ENCODE measurements at places on chromosomes 6 and 20.

GRCh38 chr6:166703149-166703710 is 76.2 kb upstream of the RPS6KA2 start:
- no peak for DNase-seq

GRCh38 chr20:47370850-47371782 is 14.6 kb upstream of the ZMYND8 start:
- DNase-seq, result no peak

GRCh38 chr20:32179515-32179914 is 28.0 kb downstream of the PLAGL2 start:
- no peak for DNase-seq

- no peak for DNase-seq
These were observed 28.1 kb upstream of the HLA-C start for GRCh38 chr6:31299947-31300346.

- DNase-seq, result no peak
These were observed 51.6 kb downstream of the ZHX3 start for GRCh38 chr20:41265938-41266337.

GRCh38 chr20:43789593-43789992 is 62.8 kb upstream of the GTSF1L start:
- no peak for DNase-seq

DNA sequence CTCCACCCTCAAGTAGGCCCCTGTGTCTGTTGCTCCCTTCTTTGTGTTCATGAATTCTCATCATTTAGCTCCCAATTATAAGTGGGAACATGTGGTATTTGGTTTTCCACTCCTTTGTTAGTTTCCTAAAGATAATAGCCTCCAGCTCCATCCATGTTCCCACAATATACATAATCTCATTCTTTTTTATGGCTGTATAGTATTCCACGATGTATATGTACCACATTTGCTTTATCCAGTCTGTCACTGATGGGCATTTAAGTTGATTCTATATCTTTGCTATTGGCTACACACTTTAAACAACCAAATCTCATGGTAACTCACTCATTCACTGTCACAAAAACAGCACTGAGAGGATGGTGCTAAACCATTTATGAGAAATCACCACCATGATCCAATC is 35.5 kb upstream of the VGLL2 start:
- no peak for DNase-seq

- no peak for DNase-seq
These were observed 46.1 kb downstream of the HLA-F start for GRCh38 chr6:29769336-29769735.

- peak; percentile 87 for DNase-seq
These were observed at the start of gene PLCB4 for GRCh38 chr20:9068841-9069663. Gene PLCB4, plus strand, starts transcription at chr20:9069087. Its CDS starts 238,728 bp downstream, at chr20:9307815.

DNA sequence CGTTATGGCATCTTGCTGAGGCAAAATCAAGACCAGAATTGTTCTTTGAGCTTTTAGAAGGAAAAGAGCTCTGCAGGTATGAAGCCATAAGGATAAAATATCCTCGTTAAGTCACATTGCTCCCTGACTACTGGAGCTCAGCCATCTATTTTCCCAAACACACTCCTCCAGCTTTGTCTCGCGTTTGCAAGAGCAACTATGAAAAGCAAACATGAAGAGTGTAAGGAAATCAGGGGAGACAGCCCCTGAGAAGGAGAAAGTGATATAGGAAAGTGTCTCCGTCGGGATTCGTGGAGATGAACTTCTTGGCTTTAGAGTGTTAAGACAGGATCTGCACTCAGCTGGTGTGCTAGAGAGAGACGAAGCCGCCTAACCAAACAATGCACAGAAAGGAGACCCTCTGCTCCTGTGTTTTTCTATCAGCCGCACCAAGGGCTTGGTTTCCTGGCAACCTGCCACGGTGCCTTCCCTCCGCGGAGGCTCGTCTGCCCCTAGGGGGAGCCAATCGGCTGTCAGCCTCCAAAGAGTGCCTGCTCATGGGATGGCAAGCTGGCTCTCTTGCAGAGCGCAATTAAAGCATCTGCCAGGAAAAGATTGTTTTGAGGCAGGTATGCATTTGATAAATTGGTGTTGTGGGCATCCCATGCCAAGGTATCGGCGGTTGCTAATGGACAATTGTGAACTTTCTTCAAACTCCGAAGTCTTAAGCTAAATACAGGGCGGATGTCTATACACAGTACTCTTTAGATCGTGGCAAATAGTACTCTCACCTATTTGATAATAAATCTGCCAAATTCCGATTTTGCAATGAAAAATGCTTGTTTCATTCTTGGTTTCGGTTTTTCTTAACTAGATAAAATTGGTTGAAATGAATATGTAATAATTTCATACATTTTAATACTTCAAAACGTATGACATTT is 603.2 kb downstream of the RNF144B start:
- peak; percentile 66 for DNase-seq

GRCh38 chr6:54856129-54856528 is 9.6 kb downstream of the FAM83B start:
- peak; percentile 7 for DNase-seq

DNA sequence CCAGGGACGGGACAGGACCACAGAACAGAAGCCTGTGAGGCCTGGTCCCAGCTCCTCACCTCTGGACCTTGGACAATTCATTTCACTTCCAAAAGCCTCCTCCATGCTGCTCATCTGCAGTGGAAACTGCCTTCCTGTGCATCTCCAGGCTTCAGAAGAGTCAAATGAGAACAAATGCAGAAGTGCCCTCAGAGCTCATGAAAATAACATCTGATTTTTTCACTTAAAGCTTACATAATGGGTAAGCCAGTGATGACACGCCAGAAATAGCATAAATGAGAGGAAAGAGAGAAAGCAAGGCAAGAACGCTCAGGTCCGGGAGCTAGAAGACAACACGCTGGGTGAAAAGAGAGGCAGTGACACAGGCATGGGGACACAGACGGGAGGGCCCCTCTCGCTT is 7.9 kb downstream of the CNKSR3 start:
- no peak for DNase-seq

DNA sequence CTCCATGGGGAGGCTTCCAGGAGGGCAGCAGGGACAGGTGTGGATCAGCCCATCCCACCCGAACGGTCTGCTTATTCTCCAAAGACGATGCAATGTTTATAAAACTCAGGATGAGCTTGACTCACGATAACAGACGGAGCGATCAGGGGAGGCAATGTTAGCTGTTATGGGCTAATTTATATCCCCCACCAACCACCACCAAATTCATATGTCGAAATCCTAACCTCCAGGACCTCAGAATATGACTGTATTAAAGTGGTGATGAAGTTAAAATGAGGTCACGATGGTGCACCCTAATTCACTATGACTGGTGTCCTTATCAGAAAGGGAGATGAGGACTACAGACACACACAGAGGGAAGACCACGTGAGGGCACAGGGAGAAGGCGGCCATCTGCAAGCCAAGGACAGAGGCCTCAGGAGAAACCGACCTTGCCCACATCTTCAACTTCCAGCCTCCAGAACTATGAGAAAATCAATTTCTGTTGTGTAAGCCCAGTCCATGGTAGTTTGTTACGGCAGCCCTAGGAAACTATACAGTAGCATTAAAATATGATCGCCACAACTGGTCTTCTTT is 7.0 kb downstream of the ADTRP start:
- no peak for DNase-seq

- DNase-seq, result no peak
These were observed 3.1 kb downstream of the FAM210B start for GRCh38 chr20:56361900-56362299.

- no peak for DNase-seq
These were observed 40.6 kb upstream of the RSPO3 start for GRCh38 chr6:127077886-127078285.

DNA sequence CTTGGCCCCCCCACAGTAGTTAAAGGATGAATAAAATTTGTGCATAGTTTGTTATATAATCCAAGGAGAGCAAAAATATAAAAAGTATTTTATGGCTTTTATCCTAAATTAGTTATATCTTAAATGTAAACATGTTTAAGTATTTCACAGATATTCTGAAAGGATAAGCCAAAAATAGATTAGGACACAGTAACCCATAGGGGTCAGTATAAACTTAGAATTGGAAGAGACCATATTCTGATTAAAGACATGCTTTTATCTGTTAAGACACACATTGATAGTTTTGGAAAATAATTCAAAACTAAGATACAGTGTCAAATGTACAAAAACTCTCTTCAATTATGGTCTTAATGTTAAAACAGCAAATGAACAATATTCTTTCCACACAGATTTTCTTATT is 4.5 kb upstream of the SERINC1 start:
- peak; percentile 33 for DNase-seq

DNA sequence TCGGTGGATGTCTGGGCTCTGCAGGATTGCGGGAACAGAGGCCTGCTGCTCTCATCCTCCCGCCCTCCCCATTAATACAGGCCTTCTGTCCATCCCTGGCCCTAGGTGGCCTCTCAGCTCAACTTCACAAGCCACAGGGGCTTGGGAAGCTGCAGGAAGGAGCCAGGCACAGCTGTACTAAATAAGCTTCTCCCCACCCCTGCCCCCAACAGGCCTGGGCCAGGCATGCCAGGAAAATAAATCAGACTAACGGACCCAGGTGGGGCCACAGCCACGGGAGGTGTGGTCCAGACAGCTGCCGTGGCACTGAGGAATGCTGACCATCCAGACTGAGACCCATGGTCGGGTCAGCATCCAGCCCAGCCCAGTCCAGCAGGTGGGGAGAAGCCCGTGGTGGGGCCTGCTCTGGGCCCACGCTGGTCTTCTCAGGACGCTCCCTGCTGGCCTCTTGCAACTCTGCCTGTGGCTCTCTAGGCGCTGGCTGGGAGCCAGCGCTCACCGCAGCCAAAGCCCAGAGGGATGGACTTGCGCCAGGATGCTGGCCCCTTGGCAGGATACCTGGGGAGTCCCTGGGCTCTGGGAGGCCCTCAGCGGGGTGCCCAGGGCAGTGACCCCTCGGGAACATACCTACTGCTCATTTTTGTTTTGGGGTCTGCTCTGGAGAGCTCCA is 8.6 kb upstream of the YTHDF1 start:
- DNase-seq, result peak; percentile 39

DNA sequence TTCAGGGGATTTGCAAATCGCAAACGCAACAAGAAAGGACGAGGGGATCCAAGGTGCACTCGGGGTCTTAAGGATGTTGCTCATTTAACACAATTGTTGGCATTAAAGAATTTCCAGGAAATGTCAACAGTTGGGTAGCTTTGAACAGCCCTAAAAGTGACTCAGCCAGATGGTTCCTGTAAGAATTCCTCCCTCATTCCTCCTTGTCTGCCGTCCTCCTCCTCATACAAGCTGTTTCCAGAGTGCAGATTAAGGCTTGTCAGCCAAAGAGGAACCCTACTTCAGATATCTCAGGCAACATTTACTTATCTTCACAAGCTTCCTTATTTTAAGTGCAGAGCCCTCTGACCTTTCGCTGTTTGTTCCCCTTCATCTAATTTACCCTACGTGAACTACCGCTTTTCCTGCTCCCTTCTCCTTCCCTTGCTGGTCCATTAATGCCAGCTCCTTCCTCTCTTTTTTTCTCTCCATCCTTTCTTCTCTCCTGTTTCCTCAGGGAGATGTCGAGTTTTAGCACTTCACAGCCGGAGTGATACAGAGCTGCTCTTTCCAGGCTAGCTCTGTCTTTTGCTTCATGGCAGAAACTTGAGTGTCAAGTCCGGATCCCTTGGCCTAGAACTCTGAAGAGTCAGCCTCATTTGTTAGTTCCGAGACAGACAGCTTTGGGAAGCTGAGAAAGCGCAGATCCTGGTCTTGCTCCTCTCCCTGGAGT is 26.1 kb upstream of the TBC1D7 start:
- DNase-seq, result no peak

- DNase-seq, result no peak
These were observed 34.4 kb downstream of the PCNA start for GRCh38 chr20:5085380-5085779.

DNA sequence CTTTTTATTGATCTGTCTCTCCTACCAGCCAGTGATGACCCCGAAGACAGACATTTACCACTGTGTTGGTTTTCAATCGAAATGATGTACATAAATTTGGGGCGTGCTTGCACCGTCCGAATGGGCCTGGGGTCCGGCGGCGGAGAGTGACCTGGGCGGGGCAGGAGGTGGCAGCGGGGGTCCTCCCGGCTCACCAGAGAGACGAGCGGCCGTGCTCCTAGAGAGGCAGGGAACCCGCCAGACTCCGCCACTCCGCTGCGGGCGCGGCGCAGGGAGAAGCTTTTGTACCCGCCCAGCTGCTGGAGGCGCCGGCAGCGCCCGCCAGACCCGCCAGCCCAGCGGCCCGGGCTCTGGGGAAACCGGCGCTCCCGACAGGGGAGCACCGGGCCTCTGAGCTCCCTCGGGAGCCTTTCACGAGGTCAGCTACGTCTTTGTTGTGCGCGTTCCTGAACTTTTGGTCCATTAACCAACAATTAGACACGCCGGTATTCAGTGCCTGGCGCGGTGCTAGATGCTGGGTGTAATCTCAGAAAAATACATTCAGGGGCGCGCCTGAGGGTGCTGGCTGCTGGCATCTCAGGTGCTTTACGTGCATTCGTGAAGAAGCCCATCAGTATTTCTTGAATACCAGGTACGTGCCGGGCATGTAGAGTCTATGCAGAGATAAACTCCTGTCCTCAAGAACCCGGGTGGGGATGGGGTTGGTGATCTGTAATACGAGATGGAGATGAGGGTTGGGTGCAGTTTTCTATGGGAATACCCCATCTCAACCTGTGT is at the start of gene PGBD1:
Gene PGBD1 (plus strand): TSS at position 285 of the 777 bp plus-strand sequence. CDS start 2,242 bp downstream, outside the sequence.
- DNase-seq, result peak; percentile 79

GRCh38 chr6:138099832-138100231 is 7.4 kb downstream of the PERP start:
- no peak for DNase-seq

DNA sequence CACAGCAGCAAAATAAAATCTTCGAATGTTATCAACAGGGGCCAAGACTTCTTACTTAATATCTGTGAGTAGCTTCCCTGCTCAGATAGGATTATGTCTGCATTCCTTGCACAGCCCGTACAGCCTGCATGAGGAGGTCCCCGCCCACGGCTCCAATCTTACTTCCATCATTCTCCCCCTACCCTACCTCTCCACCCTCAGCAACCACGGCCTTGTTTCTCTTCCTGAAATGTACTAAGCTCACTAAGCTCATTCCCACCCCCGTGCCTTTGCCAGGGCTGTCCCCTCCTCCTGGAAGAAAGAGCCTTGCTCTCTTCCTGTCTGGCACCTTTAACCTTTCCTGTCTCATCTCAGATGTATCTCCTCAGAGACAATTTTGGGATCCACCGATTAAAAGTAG is 120.4 kb downstream of the BCAS1 start:
- DNase-seq, result no peak

DNA sequence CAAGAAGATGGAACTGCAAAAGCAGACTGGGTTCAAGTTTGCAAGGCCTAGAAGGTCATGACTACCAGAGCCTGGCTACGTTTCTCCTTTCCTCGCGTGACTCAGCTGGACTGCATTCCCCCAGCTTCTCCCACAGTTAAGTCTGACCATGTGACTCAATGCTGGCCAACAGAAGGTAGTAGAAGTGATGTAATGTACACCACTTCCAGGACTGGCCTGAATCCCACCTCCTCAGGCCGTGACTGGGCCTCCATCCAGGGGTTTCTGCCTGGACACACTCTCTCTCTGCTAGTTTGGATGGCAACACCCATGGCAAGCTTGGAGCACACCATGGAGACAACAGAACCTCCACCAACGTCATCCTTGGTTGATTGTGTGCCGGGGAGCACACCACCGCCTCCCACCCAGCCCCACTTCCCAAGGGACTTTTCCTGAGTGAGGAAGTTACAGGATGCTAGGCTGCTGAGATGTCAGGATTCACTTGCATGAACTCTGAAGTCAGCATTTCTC is 112.0 kb upstream of the CDYL start:
- no peak for DNase-seq

All from NCI-H2081 (cell line).